T follicular helper cell (primary cell): ENCODE measurements at places on chromosomes 7 and 10.

DNA sequence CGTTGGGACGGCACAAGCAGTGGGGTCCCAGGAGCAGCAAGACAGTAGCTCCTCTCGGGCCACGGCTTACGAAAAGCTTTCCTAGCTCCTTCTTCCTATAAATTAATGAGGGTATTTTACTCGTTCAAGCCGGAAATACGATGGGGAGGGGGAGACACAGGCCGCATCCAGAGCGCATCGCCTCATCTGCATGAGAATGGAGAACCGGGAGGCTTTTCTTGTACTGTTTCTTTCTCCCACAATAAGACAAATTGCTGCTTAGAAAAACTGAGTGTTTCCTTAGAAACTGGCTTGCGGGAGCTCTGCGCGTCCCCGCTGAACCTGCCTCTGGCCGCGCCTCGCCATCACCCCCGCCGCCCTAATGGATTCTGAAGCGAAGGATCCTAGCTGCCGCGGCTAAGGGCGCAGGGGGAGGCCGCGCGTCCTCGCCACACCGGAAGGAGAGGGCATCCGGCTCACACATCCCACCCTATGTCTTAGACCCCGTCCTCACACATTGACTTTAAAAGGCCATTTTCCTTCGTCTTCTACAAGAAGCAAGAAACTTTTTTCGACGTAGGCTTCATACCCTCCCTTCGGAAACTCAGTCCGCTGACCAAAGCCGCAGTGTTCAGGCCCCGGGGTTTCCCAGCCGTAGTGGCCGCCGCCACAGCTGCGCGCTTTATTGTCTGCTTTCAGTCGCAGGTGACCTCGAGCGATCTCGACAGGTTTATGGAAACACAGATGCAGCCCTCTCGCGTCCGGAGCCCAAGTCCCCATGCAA lies 8.8 kb downstream of the NXPH1 start:
- no peak for DNase-seq

GRCh38 chr10:86599041-86599440 lies 55.3 kb upstream of the OPN4 start:
- no peak for DNase-seq

GRCh38 chr10:77964811-77965210 lies 38.3 kb upstream of the DLG5 start:
- DNase-seq: no peak

DNA sequence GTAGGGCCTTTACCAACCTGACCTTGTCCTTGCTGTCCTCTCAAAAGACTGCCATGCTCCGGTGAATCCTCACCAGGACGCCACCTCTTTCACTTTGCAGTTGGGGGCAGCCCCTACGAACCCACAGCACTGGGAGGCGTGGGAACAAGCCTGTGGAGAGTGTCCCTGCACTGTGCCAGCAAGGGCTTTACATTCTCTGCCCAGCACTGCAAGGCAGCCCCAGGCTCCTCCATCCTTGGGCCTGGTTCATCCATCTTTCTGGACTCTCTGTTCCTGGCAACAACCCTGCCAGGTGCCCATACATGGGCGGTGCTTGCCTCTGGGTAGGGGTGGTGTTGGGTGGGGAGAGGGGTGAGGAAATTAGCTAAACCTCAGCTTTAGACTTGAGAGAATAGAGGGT lies 1.4 kb downstream of the CHAT start:
- DNase-seq: no peak

- no peak for DNase-seq
Observed at GRCh38 chr7:137026176-137026500, 157.7 kb downstream of the CHRM2 start.

DNA sequence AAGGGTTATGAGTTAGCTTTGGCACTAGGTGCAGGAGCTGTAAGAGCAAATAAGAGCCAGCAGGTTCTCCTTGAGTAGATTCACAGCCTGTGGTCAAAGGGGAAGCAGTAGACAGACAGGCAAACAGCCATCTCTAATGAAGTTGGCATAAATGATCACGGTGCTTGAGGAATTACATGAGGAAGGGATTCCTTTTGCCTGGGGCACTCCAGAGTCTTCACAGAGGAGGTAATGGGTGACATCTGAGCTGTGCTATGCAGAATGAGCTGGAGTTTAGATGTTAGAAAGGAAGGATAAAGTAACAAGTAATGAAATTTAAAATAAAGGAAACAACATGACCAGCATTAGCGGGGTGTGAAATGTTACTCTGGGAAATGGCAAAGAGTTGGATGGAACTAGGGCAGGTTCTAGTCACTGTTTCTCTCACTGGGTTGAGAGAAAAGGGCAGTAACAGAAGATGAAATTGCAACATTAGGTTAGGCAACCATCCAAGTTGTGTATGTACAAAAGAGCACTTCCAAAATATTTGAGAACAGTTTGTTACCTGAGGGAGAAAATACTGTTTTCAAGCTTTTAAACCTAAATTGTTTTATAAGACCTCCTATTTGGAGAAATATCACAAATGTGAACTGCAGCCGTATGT lies 613.8 kb downstream of the PHTF2 start:
- DNase-seq: no peak

GRCh38 chr7:105007298-105007697 lies 6.7 kb upstream of the KMT2E start:
- DNase-seq: no peak

- no peak for DNase-seq
Observed at GRCh38 chr7:79063019-79063698, 390.3 kb downstream of the MAGI2 start.

DNA sequence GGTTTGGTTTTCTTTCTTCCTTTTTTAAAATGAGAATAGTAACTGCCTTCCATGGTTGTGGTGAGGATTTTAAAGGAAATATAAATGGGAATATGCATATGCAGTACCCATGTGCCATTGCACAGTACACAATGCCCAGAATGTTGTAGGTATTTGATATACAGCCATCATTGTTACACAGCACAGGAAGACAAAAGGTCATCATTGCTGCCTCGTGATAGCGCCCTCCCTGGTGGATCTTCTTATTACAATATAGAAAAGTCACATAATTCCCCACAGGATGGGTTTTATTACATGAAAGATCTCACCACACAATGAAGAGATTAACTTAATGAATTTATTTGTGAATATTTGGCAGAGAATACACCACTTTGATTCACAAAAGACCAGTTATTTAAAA lies 76.5 kb downstream of the PPP1R17 start:
- DNase-seq: no peak

DNA sequence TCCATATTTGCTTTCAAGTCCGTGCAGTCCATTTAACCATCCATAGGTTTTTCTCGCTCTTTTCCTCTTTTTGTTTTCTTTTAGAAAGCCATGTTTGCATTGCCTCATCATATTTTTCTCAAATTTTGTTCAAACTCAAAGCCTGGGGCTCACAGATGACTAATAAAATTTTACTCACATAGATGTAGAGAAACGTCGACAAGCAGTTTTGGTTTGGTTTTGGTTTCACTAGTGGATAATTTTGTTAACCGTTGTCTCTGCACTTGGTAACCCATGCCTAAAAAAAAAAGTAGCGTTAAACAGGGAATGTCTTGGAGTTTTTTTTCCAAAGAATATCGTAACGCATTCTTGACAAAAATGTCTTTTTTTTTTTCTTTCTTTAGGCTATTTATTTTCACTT lies 344.2 kb upstream of the GALNT17 start:
- DNase-seq: no peak

- DNase-seq: no peak
Observed at GRCh38 chr7:136925044-136925443, 56.6 kb downstream of the CHRM2 start.

DNA sequence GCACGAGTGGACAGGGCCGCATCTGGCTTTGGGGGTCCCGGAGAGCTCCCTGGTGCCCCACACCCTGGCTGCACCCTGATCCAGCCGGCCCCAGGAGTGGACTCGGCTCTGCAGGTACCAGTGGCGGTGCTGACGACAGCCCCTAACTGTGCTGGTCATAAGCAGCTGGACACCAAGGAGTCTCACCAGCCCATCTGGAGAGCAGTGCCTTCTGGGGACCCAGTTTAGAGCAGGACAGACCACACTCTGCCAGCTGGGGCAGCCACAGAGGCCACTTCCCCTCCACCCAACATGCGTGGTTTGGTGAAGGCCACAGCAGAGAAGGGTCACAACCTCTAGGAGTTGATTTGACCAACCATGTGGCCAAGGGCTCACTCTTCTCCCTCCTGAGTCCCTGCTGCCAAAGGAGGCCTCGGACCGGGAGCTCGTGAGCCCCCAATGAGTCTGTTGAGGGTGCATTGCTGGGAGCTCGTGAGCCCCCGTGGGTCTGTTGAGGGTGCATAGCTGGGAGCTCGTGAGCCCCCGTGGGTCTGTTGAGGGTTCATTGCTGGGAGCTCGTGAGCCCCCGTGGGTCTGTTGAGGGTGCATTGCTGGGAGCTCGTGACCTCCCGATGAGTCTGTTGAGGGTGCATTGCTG lies 16.0 kb upstream of the INPP5A start:
- no peak for DNase-seq

- DNase-seq: no peak
Observed at GRCh38 chr7:18425227-18425626, 70.3 kb upstream of the HDAC9 start.

GRCh38 chr7:106657085-106657991 lies 3.6 kb downstream of the CCDC71L start:
- DNase-seq: no peak

DNA sequence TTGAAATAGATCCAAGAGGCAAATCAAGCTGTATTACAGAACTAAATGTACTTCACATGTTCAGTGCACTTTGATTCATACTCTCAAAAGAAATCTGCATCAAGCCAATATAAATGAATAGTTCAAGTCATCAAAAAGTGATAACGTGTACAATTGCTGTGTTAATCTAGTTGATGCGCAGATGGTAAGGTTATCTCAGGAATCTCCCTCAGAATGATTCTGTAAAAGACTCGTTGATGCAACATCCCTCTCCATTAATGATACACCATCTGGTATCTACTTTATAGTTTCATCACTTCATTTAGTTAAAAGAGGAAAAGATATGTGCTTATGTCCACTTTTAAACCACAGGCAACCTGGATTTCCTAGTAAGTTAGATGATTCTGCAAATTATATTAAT lies 200.6 kb downstream of the CHCHD3 start:
- no peak for DNase-seq

DNA sequence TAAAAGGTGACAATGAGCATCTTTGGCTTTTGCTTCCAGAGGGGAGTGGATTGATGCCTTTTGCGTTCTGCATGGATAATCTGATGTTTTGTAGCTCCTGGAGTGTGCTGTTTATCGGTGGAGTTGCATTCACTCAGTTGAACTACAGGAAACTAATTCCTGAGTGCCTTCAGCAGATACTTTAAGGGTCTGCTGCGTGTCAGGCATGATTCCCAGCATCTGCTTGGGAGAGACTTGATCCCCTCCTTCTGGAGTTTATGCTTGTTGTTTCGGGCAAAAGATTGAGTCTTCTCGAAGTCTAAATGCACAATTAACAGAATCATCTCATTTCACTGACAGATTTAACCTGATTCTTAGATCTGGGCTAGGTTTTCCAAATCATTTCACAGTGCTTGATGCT lies 46.2 kb downstream of the CELF2 start:
- no peak for DNase-seq

GRCh38 chr7:158474488-158474887 lies 113.1 kb downstream of the PTPRN2 start:
- DNase-seq: no peak

- no peak for DNase-seq
Observed at GRCh38 chr7:48522692-48523091, 351.4 kb downstream of the ABCA13 start.

- no peak for DNase-seq
Observed at GRCh38 chr7:155739538-155740143, 72.6 kb downstream of the SHH start.

DNA sequence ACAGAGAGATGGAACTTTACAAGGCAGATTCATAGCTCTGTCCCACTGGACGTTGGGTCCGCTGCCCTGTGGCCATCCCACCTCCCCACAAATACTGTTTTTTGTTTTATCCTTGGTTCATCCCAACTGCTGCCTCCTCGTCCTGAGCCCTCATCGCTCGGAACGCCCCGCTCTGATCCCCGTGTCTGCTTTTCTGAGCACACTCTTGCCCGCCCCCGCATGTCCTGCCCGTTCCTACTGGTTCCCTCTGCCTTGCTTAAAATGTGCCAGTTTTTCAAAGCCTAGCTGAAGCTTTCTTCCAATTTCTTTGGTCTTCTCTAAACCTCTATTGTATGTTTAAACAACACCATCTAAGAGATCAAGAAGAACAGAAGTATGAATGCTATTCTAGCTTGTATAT lies 19.4 kb downstream of the RNF32 start:
- no peak for DNase-seq

DNA sequence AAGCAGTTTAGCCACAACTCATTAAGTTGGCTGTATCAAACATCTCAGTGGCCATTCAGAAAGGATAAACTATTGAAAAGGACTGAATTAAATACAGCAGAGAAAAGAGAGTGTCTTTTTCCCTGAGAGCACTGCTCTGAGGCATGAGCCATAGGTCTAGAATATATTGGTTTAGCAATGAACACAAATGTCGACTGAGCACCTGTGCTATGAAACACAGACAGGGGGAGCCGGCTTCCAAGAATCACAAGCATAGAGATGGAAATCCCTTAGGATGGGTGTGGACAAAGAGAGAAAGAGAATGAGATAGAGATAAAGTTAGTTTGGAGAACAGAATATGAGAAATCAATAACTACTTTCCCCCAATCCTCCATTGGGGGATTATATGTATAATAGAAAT lies 54.8 kb downstream of the DGKI start:
- DNase-seq: no peak

- no peak for DNase-seq
Observed at GRCh38 chr7:10075866-10076265, 897.8 kb upstream of the PHF14 start.

DNA sequence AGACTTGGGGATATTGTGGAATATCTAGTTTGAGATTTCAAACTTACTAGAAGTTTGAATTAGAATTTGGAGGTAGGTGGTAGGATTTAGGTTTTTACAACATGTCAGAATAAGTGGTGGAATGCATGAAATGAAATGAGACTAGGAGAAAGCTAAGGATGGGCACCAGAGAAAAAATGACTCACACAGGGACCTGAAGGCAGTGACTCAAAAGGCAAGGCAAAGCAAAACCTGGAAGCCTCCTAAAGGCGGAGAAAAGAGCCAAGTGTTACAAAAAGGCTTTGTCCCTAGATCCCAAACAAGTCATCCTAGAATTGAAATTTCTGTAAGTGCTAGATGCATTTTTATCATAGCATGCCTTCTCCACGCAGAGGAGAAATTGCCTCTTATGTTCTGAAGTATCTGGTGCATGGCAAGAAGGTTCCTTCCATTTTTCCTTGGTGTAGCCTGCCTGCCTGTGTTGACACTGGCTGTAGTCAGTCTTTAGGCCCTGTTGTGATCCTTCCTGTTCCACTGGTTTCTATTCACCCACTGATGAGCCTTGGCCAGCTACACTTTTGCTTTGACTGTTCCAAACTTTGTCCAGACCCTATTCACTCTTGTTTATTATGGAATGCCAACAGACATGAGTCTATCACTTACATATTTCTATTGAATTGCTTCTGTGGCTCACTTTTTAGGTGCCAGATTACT lies 109.3 kb downstream of the ETV1 start:
- DNase-seq: no peak

- no peak for DNase-seq
Observed at GRCh38 chr7:28804990-28805389, 153.1 kb downstream of the TRIL start.

GRCh38 chr10:49740346-49741107 lies 21.6 kb downstream of the OGDHL start:
- DNase-seq: no peak
